NCI-H1417 (cell line): ENCODE measurements at places on chromosomes 5 and 9.

- no peak for DNase-seq
Observed at GRCh38 chr5:90344689-90345088, 64.9 kb downstream of the CETN3 start.

DNA sequence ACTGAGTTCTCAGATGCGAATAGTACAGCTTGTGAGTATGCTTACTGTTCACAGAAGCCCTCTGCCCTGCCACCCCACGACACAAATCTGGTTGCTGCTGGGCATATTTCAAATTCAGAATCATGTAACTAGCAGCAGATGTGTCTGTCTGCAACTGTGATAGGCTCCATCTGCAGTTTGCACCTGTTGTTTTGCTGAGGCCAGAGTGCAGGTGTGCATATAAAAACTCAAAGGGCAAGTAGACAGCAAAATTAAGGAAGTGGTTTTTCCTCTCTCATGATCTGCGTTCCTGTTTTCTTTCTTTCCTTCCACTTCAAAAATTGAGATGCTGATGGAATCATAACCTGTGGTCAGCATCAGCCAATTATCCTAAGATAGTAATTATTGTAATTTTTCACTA, 1000.5 kb downstream of the PTPRD start:
- DNase-seq: peak; percentile 57

DNA sequence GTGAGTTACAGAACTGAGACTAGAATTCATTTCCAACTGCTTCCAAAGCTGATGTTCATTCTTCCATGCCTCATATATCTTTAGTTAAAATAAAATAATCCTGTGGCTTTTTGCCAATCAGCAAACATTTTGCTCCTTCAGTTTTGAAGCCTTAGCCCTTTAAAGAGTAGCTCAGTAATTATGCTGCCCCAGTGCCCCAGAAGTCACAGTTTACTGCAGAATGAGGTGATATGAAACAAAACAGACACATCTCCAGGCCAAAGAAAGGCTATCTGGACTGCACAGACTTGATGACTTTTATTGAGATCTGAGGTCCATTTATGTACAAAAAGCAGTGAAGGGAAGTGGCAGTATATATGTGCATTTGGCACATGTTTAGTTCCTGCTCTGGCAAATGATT, 285.8 kb upstream of the ZNF462 start:
- DNase-seq: no peak

GRCh38 chr5:98096155-98096554, 677.3 kb upstream of the RGMB start:
- DNase-seq: no peak

GRCh38 chr5:171599957-171600612, 180.6 kb downstream of the FGF18 start:
- no peak for DNase-seq

DNA sequence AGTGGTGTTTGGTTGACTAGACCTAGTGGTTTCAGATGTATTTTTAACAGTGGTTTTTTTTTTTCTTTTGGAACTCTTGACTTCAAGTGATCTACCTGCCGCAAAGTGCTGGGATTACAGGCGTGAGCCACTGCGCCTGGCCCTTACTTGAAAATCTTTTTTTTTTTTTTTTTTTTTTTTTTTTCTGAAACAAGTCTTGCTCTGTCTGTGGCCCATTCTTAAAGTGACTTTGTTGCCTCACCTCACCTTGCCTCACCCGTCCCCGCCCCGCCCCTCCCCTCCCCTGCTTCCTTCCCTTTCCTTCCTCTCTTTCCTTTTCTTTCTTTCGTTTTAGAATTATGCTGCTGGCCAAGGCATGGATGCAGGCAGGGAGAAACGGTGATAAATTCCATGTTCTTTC, 26.0 kb downstream of the GPBP1 start:
- no peak for DNase-seq

- peak; percentile 53 for DNase-seq
Observed at GRCh38 chr9:110087605-110088004, 120.4 kb downstream of the C9orf152 start.

DNA sequence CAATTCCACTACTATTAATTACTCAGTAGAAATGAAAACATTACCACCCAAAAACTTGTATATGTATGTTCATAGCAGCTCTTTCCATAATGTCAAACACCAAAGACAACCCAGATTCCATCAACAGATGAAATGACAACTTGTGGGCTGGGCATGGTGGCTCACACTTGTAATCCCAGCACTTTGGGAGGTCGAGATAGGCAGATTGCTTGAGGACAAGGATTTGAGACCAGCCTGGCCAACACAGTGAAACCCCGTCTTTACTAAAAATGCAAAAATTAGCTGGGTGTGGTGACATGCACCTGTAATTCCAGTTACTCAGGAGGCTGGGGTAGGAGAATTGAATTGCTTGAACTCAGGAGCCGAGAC, 11.5 kb downstream of the UIMC1 start:
- DNase-seq: no peak

GRCh38 chr5:127739807-127740384, 36.7 kb downstream of the CCDC192 start:
- no peak for DNase-seq

DNA sequence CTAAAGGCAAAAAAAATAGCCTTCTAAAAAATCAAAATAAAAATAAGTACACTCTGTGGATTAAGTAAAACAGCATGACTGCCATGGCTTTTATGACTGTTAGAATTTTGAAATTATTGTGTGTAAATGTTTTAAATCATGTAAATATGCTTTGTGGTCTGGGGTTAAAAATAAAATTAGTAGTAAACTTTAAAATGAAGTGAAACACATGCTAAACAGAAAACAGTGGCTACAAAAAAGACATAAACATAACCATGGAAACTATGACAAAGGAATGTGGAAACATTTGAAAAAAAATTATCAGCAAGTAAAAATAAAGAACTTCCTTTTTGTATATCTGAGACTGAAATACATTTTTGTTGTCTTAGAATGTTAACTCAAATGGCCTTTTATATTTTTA, 134.5 kb upstream of the SPEF2 start:
- DNase-seq: no peak

GRCh38 chr9:123695386-123695785, 234.5 kb downstream of the DENND1A start:
- DNase-seq: no peak

- peak; percentile 73 for DNase-seq
Observed at GRCh38 chr5:124662181-124662781, 84.2 kb downstream of the ZNF608 start.

DNA sequence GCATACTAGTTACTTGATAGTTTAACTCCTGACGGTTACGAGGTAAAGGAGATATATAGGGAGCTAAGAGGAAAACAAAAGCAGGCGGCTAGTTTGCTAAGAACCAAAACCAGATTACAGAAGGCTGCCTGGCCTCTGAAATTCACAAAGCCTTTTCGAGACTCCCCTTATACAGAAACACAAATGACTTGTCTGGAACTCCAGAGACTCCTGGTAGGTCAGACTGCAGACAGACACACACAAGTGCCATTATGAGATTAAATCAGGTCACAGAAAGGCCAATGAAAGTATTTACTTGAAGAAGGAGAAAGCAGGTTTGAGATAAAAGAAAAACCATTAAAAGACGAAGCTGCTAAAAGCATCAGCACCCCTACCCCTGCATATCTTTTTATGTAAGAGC, 142.5 kb upstream of the LRRTM2 start:
- no peak for DNase-seq

- no peak for DNase-seq
Observed at GRCh38 chr9:130234340-130235260, 31.0 kb upstream of the HMCN2 start.

DNA sequence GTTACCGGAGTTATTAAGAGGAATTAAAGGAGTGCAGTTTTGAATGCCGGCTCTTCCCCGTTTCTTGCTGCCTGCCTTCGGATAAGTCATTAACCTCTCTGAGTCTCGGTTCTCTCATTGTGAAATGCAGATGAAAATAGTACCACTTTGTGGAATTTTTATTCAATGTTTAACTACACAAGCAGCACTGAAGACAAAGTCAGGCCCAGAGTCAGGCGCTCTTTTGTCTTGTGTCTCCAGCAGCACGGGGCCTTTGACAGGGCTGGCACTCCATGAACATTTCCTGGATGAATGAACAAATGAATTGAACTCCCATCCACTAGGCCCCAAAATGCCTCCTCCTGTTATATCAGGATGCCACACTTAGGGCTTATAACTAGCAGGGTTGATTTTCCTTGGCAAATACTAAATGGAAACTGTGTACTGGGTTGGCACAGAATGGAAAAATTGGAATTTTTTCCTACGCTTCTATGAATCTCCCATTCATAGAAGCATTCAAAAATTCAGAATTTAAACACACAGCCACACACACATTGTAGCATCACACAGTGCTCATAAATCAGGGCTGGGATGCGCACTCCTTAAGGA, 332.8 kb downstream of the MLLT3 start:
- no peak for DNase-seq

DNA sequence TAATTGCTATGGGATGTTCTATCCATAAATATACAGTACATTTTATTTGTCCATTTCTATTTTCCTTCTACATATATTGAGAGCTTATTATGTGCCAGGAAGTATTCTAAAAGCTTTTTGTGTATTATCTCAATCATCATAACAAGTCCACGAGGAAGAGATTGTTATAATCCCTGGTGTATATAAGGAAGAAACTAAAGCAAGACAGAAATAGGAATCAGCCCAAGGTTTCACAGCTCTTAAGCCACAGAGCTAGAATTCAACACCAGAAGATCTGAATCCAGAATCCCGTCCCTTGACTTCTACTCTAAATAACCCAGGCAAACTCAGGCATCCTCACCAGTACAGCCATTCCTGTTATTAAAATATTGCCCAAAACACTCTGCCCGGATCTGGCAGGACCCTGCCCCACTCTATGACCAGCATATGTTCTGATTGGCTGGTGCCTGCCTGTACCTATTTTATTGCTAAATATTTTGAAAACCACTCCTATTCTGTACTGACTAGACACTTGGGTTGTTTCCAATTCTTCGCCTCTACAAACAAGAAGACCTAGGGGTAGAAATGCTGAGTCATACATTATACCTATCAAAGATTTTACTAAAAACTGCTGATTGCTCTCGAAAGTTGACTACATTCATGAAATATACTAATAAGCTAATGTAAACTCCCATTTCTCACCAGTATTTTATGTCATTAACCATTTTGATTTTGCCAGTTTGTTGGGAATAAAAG, 297.4 kb downstream of the ENC1 start:
- no peak for DNase-seq

GRCh38 chr9:120690372-120690771, 23.9 kb downstream of the MEGF9 start:
- DNase-seq: no peak

DNA sequence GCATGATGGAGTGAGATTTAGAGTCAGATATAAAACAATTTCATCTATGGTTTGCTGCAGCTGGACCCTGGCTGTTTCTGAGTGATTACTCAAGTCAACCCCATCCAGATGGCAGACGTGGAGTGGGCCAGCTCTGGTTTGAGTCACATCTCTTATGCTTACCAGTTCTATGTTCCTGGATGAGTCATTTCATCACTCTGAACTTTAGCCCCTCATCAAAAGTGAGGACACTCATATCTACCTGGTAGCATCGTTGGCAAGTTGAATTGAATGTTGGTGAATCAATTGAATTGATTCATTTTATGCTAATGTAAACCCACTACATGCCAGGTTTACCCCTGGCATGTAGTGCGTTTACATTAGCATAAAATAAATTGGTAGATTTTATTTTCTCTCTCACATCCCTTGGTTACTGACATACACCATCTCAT, 176.4 kb downstream of the FGF18 start:
- DNase-seq: no peak

DNA sequence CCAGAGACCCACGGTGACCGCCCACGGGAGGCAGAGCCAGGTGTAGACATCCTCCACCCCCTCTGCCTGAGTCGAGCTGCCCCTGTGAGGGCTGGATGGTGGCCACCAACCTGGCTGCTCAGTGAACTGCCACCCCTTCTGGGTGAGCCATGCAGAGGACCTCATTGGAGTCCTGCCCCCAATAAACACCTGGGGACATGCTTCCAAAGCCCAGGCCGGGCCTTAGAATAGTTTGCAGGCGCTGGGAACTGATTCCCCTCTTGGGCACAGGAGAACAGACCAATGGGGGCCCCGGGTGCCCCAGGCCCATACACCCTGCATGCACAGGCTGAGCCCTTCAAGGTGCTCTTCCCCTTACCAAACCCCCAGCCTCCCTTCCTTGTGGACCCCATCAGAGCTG, 38.1 kb upstream of the GFPT2 start:
- DNase-seq: no peak

DNA sequence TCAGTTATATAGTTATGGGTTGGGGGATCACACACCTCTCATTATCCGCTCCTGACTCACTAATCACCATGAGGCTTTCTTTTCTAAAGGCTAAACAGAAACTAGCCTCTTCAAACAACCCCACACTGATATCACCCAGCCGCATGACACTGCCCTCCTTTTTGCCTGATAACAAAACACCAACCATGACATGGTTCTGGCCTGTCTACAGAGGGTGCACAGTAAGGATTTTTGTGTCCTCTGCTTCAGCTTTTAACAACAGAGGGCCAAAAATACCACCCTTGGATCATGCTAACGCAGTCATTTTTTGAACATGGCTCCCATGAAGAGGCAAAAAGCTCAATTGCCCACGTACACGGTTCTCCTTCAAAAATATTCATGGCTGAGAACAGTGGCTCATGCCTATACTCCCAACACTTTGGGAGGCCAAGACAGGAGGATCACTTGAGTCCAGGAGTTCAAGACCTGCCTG, 4.0 kb downstream of the CMBL start:
- no peak for DNase-seq
